ENCODE measurements at places on chromosomes 3 and 15.
A peak's percentile ranks its signal among the peaks of the same experiment; 100 is the strongest.

DNA sequence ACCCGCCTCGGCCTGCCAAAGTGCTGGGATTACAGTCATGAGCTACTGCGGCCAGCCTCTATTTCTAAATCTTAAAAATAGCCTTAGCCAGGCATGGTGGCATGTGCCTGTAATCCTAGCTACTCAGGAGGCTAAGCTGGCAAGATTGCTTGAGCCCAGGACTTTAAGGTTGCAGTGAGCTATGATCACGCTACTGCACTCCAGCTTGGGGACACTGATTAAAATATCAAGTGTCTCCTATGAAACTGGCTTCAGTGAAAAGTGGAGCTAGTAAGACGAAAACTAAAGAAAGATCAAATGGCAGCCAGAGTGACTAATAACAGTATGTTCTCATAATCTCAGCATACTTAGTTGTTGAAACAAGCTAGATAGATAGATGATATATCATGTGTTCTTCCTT, 112.5 kb downstream of the STT3B start:
- DNase-seq, result no peak

- DNase-seq, result no peak
Observed at GRCh38 chr3:33060609-33061337, 36.2 kb downstream of the GLB1 start.

- no peak for DNase-seq
Observed at GRCh38 chr3:177607589-177607988, 410.3 kb upstream of the TBL1XR1 start.

- DNase-seq, result no peak
Observed at GRCh38 chr15:68252925-68253534, 23.5 kb upstream of the CLN6 start.

DNA sequence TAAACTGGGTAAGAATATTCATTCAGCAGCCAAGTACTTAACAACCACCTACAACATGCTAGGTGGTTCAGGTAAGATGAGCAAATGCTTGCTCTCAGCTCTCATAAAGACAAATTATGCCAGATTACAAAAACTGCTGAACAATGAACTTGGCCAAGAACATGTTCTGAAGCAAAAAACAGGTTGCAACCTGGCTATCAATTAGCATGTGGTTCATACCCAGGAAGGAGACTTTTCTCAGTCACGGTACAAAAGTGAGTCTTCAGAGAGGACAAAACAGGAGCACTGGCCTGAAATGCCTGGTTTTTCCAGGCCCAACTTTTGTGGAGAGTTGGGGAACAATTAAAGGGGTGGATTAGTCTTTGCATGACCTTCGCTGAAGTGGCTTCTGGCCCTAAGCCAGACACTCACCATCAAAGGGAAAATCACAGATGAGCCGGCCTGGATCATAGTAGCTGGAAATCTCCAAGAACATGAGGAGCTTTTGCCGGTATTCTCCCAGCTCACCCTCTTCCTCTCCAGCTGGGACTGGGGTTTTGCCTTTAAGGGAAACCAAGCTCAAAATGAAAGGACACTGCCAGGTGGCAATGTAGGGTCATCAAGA, 7.6 kb upstream of the PLA2G4F start:
- DNase-seq, result no peak

- no peak for DNase-seq
Observed at GRCh38 chr3:15327941-15328340, 4.4 kb downstream of the SH3BP5 start.

- DNase-seq, result no peak
Observed at GRCh38 chr3:165439765-165440164, 243.6 kb upstream of the SLITRK3 start.

GRCh38 chr15:81157939-81158223, 23.8 kb downstream of the CFAP161 start:
- DNase-seq, result no peak

GRCh38 chr3:143847787-143848631, at the start of gene SLC9A9:
TSS of gene SLC9A9 (minus strand) at chr3:143848468. CDS start at chr3:143848322, 146 bp downstream.
- no peak for DNase-seq

DNA sequence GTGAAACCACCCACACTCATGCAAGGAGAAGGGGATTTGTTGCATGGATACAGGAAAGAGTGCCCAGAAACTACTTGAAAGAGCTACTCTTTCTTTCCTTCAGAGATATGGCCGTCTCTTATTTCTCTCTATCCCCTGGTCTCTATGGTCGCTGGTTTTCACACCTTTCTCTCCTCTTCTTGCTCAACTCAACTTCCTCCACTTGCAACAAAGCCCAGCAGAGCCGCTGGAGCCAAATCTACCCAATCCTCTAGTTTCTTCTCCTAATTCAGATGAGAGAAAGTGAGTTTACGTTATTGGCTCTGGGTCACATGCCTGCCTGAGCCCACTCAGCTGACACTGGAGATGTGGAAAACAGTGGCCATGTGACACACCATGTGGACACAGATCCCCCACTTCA, 215.2 kb downstream of the OSBPL10 start:
- no peak for DNase-seq

DNA sequence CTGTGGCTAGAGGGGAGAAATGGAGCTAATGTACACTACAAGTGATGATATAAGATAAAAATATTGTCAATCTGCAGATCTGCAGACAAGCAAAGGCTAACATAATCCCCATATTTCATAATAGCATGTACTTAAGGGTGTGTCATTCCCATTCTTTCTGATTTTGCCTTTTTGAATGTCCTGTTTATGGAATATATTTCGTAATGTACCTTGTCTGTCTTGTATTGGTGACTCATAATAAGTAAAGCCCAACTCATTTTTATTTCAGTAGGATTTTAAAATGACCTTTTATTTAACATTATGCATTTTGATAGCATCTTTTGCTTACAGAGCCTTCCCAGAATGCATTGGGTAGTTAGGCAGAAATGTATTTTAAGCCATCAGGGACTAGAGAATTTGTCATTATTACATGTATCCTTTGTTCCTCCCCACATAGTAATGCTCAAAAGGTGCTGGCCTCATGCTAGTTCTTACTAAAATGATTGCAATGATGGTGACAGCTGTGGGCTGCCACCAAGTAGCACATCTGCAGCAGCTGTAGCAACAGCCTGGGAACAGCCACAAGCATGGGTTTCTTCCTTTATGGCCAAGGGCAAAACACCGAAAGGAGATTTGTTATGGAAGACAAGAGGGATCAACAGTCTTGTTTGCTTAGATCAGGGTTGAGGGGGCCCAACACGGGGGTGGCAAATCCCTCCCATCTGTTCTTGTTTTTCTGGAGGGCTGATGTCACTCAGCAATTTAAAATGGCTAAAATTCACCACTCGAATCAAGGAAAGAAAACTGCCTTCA, 188.5 kb downstream of the CADPS start:
- no peak for DNase-seq

DNA sequence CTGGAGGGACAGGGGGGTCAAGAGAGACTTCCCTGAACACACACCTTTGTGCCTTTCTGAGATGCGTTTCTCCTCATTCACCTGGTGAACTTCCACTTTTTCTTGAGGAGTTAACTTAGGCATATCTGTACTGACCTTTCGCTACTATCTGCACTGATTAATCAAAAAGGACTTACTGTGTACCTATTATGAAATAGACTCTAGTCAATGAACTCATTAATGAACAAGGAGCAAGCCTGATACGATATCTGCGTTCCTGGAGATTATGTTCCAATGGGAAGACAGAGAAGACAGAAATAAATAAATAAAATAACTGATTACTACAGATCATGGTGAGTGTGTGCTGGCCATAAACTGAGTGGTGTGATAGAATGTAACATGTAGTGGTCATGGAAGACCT, 157.2 kb upstream of the TBL1XR1 start:
- no peak for DNase-seq

DNA sequence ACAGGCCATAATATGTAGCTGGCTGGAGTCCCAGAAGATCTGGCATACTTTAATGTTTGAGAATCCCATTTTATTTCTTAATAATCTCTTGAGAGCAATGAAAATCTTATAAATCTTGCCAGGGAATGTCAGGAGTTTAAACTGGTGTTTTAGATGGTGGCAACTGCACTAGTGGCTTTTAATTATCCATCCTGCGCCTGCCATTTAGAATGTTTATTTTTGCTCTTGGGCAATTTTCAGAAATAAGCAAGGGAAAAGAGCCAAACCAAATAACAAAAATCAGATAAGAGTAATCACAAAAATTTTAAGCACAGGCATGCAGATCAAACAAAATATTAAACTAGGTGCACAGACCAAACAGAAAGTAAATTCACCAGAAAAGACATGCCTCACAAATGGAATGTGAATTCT, 41.9 kb upstream of the UBP1 start:
- no peak for DNase-seq

DNA sequence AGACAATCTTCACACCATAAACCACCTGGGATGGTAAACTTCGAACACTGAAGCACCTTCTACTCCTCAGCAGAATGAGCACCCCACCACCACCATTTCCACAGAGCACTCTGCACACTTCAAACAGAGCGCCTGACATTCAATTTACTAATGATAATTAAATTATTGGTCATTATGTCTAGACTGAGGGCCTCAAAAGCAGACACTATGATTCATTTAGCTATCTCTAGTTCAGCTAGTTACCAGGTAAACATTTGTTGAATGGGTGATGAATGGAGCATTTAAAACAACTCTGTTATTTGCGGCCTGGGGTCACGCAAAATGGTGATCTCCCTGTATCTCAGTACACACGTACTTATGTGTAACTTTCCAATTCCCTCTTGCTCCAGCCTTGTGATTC, 40.9 kb downstream of the ACAP2 start:
- no peak for DNase-seq

DNA sequence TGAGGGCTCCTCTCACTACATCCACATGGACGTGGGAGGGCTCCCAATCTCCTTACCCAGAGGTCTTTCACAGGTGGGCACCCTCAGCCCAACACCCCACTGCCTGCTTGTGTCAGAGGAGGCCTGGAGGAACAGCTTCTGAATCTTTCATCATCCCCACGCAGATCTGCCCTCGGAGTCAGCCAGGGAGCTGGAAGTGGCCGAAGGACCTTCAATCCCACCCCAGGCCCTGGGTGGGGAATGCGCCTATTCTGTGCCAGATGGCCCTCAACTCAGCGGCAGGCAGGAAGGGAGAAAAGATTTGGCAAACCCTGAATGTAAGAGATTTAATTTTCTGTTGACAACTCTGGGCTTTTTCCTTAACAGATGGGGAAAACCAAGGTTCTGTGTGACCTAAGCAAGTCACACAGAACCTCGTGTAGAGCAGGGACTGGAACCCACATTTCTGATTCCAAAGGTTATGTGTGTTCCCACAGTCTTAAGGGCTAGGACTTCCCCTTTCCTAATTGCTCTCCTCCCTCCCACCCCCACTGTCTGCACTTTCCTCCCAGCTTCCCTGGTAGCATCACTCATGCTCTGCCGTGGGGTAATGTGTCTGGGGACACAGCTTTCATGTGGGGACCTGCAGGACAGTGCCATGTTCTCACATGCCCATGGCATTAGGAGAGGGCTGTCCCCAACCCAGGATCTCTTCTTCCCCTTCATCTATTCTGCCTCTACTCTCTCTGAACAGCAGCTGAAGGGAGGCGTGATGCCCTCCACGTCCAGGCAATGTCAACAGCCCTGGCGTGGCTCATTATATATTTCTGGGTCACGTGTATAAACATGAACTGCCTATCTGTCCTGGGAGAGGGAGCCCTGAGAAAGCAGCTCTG, 98.1 kb downstream of the SEMA5B start:
- DNase-seq, result no peak

DNA sequence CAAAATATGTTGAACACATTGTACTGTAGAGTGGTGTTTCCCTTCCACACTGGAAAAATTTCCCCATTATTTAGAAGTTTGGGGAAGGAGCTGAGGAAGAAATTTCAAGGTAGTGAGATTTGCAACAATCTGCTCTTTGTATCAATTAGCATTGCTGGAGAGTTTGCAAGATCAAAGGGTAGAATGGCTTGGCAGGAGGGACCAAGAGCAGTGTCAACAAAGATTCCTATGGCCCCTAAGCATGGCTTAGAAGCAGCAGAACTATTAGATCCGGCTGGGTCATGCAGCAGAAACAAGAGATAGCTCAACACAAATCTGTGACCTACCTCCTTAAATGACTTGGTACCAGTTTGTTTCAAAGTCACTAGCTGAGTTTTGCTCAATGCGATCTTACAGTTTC, 175.0 kb downstream of the C3orf38 start:
- no peak for DNase-seq

DNA sequence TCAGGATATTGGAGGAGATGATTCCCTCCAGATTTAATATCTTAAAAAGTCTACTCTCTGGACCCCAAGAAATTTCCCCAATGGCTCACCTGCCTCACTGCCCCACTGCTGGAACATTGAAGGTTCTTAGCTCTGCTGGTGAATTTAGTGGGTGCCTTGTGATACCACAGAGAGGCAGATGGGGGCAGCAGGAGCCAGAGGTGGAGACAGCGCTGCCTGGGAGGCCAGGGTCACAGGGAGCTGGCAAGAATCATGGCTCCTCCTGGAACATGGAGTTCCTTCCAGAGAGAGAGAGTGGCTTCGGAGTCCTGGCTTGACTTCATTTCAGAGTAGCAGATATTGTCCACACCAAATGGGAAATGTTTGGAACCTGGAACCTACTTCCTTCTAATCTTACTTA, 263.5 kb upstream of the CFAP20DC start:
- DNase-seq, result peak; percentile 36

- no peak for DNase-seq
Observed at GRCh38 chr15:41536866-41537265, 7.2 kb downstream of the RPAP1 start.

- DNase-seq, result no peak
Observed at GRCh38 chr15:91498749-91499062, 354.8 kb upstream of the SLCO3A1 start.

- DNase-seq, result no peak
Observed at GRCh38 chr3:157573780-157574378, 70.7 kb upstream of the VEPH1 start.

- DNase-seq, result no peak
Observed at GRCh38 chr3:104447681-104448080, 919.0 kb upstream of the ALCAM start.

DNA sequence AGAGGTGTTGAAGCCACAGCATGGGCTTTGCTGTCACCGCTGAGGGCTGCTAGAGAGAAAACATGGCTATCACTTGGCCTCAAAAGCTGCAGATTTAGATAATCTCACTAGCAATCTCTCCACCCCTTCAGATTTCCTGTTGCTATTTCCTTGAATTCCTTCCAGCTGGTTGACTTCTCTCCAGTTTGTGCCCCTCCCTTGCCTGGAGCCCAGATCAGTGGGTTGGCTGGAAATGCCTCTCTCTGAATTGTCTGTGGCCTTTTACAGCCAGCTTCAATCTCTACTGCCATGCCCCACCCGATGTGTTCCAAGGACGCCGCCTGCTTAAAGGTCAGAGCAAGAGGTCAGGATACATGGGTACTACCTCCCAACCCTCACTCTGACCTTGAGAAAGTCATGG, 294.1 kb downstream of the NTRK3 start:
- no peak for DNase-seq

DNA sequence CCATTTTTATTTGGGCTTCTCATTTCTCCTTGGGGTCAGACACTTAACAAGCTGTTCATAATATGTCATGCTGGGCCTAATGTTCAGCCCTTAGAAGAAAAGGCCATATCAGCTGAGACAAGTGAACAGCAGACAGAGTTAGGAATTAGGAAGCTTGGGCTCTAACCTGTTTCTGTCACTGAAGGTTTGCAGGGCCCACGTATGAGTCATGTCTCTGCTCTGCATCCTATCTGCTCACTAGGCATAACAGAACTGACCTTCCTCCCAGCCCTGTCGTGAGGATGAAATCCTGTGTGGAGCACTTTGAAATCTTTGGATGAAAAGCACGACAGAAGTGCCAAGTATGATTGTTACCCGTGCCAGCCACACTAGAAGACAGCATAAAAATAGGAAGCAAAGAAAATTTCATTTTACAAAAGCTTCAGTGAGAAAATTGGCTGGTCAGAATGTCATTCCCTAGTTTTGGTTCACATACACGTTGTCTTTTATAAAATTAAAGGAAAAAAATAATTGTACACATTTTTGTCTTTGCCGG, 26.5 kb upstream of the CD47 start:
- DNase-seq, result no peak

Measured in posterior cingulate gyrus (tissue), 11 donors.